ENCODE measurements at places on chromosomes 1 and 21. TPM values are rescaled to one million over a fixed set of nuclear protein-coding genes. Genes with fewer than 3 reads are reported as not detected.

The OLIG2 gene
- total RNA-seq = not detected

The TDRD5 gene
- total RNA-seq = not detected

The SFT2D2 gene
- total RNA-seq = 29.7 TPM

The FCMR gene
- total RNA-seq = not detected

The BRINP3 gene
- total RNA-seq = 0.08 TPM

The IFI16 gene
- 71.7 TPM for total RNA-seq

The OR2L3 gene
- total RNA-seq = not detected

The CFAP141 gene
- not detected for total RNA-seq

The HMGCL gene
- total RNA-seq = 38.1 TPM

The TNFSF4 gene
- total RNA-seq = 4.3 TPM

The IL22RA1 gene
- total RNA-seq = not detected

The TMEM51 gene
- total RNA-seq = 9.5 TPM

The CELA3B gene
- not detected for total RNA-seq

GRCh38 chr1:175530183-175530582, 213.2 kb downstream of the TNR start:
- DNase-seq = no peak

GRCh38 chr1:56227401-56227800, 352.0 kb downstream of the PLPP3 start:
- DNase-seq = no peak

DNA sequence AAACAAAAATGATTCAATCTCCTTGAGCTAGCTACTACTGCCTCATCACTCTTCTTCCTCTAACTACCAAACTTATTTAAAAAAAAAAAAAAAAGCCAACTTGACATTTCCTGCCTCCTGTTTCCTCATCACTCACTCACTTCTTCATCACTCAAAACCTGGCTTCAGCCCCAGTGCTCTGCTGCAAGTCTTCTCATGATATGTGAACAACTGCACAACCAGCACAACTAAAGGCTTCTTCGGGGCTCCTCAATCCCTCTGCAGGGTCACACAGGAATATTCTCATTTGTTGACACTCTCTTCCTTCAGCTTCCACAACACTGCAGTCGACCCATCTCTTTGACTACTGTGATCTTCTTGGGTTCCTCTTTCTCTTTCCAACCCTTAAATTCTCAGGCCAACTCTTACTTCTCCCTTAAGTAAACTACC, 7.6 kb downstream of the MTF1 start:
- no peak for DNase-seq

DNA sequence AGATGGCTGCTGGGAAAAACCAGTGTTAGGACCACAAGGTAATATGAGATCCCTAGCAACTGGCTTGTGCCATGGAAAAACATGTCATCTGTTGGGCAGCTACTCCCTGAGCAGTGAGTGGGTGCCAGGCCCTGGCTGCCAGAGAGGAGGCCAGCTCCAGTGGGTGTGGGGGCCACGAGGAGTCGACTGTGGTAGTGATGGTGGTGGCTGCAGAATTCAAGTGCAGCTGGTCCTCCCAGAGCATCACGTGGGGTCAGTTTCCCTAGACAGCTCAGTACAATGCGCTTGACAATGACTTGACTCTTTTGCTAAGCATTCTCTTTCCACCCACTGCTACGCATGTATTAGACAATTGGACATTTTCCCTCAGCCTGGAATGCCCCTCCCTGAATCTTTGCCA, 14.5 kb upstream of the CDC42 start:
- DNase-seq = peak; percentile 97

GRCh38 chr1:85297855-85298629, 21.6 kb upstream of the BCL10 start:
- DNase-seq = peak; percentile 91

GRCh38 chr1:172990598-172991215, 60.0 kb downstream of the TNFSF18 start:
- DNase-seq = peak; percentile 72

- no peak for DNase-seq
Observed at GRCh38 chr1:89309828-89310227, 37.2 kb upstream of the GBP5 start.

DNA sequence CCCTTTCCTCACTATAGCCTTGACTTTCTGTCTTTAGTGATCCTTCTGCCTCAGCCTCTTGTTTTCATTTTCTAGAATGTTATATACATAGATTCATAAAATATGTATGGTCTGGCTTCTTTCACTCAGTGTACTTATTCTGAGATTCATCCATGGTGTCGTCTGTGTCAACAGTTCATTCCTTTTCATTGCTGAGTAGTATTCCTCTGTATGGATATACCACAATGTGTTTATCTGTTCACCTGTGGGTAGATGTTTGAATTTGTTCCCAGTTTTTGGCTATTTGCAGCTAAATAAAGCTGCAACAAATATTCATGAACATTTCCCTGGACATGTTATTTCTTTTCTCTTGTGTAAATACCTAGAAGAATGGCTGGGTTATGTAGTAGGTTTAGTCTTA, 131.8 kb downstream of the PCNX2 start:
- no peak for DNase-seq

GRCh38 chr1:117104986-117105385, 16.6 kb downstream of the TRIM45 start:
- DNase-seq = no peak

GRCh38 chr1:158039380-158039779, 45.9 kb downstream of the KIRREL1 start:
- no peak for DNase-seq

DNA sequence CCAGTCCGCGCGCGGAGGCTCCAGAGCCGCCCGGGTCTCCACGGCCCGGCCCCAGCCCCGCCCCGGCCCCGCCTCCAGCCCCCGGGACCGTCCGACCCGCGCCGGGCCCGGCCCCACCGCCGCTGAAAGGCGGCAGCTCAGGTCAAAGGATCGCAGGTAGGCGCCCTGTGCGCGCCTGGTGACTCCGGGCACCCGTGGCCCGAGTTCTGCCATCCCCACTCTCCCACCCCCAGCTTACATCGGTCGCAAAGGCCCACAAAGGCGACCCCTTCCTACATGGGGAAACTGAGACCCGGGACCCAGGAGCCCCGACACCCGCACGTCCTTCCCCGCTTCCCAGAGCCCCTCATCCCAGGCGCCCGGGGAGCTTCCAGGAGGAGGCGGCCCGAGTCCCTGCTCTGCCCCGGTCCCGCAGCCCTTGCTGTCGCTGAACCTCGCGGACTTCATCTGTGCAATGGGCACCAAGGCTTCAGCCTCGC, at the start of gene TMEM200B:
TSS of gene TMEM200B (minus strand) at position 17 of the 479 bp plus-strand sequence. CDS start 2,075 bp downstream, outside the sequence.
- DNase-seq = no peak

- DNase-seq = no peak
Observed at GRCh38 chr1:903305-903704, 20.4 kb upstream of the SAMD11 start.

DNA sequence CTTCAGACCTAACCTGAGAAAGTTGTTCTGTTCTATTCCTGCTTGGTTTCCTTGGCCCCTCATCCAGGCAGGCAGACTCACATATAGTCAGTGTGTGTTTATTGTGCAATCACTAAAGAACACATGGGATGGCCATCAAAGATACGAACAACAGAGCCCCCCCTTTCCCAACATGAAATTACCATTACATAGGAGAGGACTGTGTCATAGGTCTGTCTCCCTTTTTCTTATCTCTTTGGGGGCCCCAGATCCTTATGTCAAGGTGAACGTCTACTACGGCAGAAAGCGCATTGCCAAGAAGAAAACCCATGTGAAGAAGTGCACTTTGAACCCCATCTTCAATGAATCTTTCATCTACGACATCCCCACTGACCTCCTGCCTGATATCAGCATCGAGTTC, 21.6 kb downstream of the SYT11 start:
- no peak for DNase-seq

GRCh38 chr1:5998906-5999301, 6.7 kb upstream of the NPHP4 start:
- no peak for DNase-seq

GRCh38 chr1:117067533-117068370, 7.6 kb downstream of the TTF2 start:
- peak; percentile 65 for DNase-seq

DNA sequence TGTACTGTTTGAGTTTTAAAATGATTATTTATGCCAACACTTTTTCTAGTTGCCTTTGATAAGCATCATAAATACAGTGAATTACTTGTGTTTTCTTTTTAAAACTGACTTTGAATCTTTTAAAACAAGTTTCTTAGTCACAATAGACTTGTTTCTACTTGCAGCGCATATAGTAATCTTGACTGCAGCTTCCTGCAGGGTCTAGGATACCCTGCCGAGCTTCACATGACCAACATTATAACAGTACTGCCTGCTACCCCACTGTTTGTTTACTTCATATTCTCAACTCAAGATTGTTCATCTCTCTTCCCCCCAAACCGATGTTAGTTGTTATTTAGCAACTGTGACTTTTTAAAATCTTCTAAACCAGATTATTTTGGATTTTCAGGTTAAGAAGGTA, 751.3 kb upstream of the NEGR1 start:
- no peak for DNase-seq

GRCh38 chr1:24964811-24965570, 34.9 kb upstream of the RUNX3 start:
- DNase-seq = no peak

GRCh38 chr1:190908691-190909090, 431.0 kb upstream of the BRINP3 start:
- no peak for DNase-seq

GRCh38 chr1:192609110-192610079, 26.6 kb upstream of the RGS13 start:
- peak; percentile 44 for DNase-seq

GRCh38 chr1:8600336-8600735, 217.1 kb downstream of the RERE start:
- DNase-seq = no peak

GRCh38 chr1:56535939-56536338, 43.4 kb downstream of the PLPP3 start:
- DNase-seq = no peak

DNA sequence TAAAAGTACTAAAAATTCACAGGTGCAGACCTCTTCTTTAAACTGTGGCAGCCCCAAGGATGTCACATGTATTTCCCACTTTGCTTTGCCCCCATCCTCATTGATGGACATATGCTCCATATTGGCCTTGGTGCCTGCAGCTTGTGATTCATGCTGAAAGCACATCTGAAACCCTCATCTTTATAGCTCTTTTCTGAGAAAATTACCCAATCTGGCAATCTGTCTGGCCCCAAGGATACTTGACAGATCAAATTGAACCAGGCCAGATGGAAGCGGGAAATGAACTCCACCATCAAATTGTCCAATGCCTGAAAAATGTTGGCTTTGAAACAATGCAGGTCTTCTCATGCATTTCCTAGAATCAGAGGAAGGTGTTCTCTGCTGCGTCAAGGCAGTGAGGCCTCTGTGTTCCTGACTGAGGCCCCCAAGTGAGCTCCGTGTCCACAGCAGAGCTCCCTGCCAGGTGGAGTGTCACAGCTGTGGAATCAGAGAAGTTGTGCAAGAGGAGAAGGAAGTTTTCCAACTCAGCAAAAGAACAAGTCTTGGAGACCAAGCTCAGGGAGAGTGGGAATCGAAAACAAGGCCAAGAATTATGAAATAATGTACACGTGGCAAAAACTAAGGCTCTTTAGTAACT, 323.7 kb downstream of the PLPP3 start:
- DNase-seq = peak; percentile 6

DNA sequence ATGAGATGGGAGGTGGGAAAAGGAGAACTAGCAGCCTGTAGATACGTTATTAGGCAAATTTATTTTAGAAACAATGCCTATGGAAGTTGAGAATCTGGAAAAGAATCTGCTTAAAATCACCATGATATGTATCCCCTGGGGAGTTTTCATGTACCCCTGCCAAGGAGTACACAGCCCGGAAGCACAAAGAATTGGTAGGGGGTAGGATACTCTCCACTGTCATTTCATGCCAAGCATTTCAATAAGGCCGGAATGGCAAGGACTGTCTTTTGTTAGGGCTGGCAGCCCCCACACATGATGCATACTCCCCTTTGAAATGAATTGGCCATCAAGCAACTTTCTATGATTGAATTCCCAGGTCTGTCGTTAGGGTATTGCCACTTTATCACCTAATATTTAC, 111.5 kb upstream of the APP start:
- DNase-seq = no peak

DNA sequence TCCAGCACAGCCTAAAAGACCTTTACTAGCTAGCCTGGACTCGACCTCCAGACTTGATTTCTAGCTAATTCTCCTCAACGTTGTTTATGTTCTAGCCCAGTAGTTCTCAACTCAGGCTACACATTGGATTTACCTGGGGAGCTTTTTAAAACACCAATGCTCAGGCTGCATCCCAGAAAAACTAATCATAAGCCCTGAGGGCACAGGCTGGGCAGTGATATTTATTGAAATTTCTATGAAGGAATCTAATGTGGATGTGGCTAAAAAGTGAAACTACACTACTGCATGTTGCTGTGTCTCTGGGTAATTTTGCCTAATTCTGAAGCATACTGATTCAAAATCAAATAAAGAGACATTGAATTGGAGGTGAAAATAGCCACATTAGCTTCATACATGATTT, 479.4 kb downstream of the KCNT2 start:
- no peak for DNase-seq

DNA sequence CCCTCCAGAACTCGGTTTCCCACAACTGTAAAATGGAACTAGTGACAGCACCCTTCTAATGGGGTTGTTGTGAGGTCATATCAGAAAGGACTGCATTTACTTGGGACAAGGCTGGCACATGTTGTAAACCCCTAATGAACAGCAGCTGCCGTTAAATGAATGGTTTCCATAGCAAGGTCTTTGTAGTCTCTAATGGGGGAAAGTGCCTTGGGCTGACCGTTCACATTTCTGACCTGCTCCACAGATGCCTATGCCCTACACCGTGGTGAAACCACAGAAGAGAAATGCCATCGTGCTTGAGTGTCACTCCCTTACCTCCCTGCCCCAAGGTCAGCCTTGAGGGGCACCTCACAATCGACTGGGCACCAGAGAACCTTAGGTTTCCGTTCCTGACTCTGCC, 143.1 kb downstream of the ZSCAN20 start:
- DNase-seq = no peak

DNA sequence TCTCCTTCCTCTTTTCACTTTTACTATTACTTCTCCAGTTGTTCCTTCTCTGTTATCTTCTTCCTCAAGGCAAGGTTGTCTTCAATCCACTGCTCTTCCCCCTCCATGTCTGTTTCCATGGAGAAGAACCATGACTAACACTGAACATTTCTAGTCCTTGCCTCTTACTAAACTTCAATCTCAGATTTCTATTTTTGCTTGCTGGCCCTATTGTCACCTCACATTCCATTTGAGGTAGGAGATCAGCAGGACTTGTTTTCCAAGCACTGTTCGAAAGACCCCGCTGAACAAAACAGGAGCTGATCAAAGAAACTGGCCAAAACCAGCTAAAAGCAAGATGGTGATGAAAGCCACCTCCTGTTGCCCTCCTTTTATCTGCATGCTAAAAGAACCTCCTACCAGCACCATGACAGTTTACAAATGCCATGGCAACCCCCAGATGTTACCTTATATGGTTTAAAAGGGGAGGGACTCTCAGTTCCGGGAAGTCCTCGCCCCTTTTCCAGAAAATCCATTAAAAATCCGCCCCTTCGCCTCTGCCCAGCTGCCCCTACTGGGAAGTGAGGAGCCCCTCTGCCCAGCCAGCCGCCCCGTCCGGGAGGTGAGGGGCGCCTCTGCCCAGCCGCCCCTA, 22.6 kb downstream of the GON4L start:
- DNase-seq = peak; percentile 17

Data from myocyte (in vitro differentiated cells).